ENCODE measurements at places on chromosomes 4 and X.

- DNase-seq, result no peak
Observed at GRCh38 chr4:80113615-80114014, 40.6 kb upstream of the ANTXR2 start.

DNA sequence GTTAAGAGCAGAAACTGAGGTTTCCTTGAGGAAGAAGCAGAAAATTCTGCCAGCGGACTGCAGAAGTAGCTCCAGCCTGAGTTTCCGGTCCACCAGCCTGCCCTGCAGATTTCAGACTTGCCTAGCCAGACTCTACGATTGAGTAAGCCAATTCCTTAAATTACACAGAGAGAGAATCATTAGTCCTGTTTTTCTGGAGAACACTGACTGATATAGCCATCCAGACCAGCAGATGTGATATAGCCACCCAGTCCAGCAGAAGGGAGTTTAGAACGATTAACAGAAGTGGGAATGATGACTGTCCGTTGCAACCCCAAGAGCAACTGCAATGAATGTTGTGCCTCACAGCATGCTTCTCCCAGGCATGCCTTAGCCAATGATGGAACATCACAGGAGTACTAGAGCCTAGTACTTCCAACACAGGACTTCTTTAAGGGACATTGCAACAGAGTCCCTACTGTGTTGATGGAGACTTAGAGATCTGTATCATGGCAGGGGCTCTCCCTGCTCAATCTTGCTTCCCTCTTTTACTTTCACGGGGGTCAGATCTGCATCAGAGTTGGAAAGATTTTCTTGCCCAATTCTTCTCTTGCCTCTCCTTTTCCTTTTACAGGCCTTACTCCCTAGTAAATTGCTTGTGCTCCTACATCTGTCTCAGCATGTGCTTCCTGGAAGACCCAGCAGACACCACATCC is 264.6 kb upstream of the CLNK start:
- DNase-seq, result no peak

DNA sequence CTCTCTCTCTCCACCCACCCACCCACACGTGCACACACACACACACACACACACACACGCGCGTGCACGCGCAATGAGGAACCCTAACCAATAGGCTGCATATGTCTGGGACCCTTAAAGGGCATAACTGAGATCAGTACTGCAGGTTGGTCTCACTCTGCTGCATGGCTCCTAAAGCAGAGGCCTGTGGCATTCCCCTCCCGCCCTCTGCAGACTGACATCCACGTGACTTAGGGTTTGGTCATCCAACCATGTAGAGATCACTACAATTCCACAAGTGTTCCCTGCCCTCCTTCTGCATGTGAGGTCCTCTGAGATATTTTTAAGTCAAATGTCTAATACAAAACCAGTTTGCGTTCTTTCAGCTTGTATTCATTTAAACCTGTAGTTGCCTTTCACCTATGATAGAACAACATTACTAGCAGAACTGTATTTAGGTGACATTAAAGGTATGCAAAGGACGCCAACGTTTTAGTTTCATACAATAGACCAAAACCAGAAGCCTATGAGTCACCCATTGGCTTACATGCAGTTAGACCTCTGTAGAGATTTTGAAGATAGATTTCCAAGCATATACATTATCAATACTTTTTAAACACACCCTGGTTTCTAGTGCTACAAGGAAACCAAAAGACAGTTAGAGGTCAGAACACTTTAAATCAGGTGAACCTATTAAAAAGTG is 10.1 kb downstream of the XAGE5 start:
- DNase-seq, result no peak

GRCh38 chrX:50333308-50333707 is 128.7 kb downstream of the CCNB3 start:
- no peak for DNase-seq

GRCh38 chr4:173318240-173318639 is 15.9 kb downstream of the HMGB2 start:
- no peak for DNase-seq

DNA sequence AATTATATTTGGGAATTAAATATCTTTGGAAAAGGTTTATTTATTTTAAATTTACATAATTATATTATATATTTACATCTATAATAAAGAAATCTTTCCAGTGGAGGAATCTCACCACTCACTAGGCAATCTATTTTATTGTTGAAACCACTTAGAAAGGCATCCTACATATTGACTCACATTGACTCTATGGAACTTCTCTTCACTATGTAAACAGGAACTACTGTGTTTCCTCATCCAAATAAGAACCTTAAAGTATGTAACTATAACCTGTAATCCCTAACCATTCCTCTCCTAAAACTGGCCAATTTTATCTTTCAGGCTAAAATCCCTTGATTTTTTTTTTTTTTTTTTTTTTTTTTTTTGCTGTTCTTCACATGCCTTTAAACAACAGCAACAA is 268.7 kb downstream of the MAPK10 start:
- no peak for DNase-seq

- no peak for DNase-seq
Observed at GRCh38 chrX:74421036-74421739, at the start of gene SLC16A2. Gene SLC16A2, plus strand, starts transcription at chrX:74421493. Its CDS starts 145 bp downstream, at chrX:74421638.

DNA sequence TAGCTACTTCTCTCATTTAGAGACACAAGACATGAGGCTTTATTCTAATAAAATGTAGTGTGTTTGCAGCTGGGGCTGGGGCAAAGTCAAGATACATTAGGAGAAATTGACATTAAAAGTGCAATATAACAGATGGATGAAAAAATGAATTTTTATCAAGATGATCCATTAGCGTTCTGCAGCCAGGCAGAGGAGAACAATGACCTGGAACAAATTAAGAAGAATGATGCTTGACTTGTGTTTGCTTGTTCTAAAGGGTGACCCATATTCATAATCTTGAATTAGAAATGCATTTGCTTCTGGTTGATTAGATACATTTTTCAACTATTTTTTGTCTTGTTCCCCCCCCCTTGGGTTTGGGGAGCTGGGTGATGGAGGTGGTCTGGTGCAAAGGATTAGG is 439.5 kb upstream of the BOD1L1 start:
- no peak for DNase-seq

GRCh38 chrX:41480508-41481260 is 33.5 kb downstream of the NYX start:
- DNase-seq, result no peak

DNA sequence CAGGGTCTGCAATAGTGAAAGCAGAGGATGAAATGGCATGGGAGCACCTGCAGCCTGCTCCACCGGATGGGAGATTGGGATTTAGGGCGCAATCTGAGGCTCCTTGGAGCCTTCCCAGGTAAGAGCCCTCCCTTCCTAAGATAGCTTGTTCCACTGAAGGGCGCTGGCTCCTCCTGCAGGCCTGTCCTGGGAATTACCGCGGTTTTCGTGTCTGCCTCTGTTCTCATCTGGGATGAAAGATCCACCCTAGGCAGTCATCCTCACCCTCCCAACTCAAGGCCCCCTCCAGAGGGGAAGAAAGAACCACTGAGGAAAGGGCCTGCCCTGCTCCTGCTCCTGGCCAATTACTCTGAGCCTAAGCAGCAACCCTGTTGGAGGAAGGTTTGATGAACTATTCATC is 547.5 kb downstream of the SMARCA1 start:
- no peak for DNase-seq

GRCh38 chrX:136783159-136783558 is 2.4 kb upstream of the ARHGEF6 start:
- no peak for DNase-seq

GRCh38 chr4:132992686-132993085 is 156.4 kb upstream of the PCDH10 start:
- no peak for DNase-seq

DNA sequence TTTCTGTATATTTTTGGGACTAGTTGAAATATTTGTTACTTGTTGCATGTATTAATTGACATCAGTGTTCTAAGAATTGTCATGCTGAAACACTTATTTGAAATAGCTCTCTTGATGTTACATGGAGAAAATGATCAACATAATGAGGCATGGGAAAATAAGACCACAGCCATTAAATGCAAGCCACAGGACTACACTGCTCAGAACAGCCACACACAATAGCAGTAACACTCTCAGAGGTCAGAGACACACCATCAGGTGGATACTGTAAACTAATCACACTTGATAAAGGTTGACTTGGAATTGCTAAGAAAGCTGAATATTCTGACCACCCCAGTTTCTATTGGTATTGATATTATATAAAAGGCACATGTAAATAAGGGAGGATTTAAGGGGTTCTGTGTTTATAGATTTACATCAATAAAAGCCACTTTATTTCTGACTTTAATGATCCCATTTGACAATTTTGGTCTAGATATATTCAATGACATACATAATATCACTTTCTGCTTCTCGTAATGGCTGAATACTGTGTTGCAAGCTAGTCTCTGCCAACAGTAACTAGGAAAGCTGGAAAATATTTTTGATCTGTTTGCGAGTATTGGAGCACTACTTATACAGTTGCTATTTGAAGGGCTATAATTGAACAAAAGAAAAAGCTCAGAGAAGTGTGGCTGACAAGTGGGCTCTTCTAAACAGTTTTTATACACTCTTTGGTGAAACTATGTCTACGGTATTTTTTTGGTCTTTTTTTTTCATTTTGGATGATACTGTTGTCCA is 876.5 kb upstream of the INTU start:
- no peak for DNase-seq

DNA sequence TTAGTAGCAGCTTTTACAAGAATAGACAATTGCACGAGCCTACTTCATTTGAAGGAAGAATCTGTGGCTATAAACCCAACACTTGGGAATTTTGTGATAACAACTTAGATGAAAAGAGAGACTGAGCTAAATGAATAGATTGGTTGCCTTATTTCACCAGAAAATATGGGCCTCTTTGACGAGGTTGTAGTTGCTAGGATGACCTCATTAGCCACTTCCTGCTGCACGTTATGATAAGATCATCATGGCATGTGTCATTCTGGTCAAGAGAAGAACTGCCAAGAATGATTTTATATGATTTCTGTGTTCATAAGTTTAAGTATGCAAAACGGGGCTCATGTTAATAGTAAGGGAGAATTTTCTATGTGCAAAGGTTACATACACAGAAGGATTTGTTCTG is 321.9 kb upstream of the GIMD1 start:
- DNase-seq, result no peak

- DNase-seq, result no peak
Observed at GRCh38 chrX:64350047-64350446, 45.2 kb downstream of the MTMR8 start.

DNA sequence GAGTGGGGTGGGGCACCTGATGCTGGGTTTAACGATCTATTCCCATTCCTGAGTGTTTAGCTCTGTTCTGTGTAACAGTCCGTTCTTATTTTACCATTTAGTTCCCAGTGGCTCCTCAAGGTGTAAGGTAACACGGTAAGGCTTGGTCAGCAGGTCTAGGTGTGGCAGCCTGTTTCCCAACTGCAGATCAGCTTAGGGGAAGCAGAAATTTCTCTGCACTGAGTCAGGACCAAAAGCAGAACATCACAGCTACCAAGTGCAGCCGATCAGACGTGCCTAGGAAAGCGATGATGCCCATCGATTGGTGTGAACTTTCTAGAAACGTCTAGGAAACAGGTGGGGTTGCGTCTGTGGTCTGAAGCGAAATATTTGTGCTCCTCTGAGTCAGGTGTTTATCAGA is 240.1 kb downstream of the STIM2 start:
- no peak for DNase-seq

DNA sequence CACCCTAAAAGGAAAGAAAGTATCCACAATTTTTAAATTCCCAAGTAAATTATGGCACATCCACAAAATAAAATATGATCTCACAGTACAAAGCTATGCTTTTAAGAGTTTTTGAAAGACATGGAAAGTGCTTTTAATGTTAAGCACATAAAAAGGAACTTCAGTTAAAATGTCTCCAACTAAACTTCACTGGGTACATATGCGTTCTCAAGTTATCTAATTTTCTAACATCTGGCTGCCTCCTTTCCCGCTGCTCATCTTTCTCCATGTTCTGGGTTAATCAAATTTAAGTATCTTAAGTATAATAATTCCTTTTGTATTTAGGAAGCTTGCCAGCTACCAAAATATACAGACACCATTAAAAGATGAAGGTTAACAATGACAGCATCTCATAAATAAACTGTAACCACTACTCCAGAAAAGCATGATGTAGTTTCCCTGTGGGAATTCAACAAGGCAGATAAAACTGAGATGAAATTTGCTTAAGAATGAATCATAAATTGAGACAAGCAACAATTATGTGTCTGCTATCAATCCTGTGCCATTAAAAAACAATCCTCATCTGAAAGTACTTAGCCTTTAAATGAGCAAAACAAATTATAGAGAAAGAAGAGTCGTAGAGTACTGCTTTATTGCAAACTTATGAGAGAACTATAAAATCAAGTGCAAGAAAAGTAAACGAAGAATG is 25.1 kb downstream of the PRSS12 start:
- DNase-seq, result no peak

GRCh38 chr4:83504503-83504902 is 19.6 kb upstream of the ABRAXAS1 start:
- DNase-seq, result no peak

GRCh38 chr4:169341490-169341889 is 70.7 kb upstream of the SH3RF1 start:
- DNase-seq, result no peak

DNA sequence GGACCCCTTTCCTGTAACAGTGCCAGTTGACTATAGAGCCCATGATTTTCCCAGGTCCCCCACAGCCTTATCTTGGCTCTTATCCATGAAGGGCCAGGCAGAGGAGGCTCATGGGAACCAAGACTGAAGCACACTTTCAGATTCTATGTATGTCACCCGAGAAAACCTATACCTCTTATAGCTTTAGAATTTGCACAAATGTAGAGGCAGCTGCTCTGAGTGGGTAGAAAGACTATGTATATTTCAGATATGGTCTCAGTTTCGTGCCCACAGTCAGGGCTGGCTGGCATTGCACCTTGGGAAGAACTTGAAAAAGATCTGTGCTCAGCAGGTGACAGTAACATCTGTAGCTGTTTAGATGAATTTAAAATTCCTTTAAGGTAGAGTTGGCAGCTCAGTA is 8.3 kb upstream of the LNX1 start:
- no peak for DNase-seq

DNA sequence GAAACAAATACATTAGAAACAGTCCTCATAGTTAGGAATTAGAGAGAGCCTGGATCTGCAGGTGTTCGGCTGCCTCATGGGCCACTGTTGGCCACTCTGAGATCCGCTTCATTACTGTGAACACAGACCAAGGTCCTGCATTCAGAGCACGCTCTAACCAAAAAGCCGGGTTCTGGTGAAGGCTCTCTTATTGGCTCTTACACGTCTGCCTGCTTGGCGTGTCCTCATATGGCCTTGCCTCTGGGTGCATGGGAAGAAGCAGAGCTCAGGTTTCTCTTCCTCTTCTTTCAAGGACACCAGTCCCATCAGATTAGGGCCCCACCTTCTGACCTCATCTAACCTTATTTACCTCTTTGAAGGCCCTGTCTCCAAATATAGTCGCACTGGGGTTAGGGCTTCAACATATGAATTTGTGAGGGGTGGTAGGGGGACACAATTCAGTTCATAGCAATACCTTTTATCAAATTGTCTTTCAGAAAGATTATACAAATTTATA is 37.1 kb upstream of the ELF2 start:
- no peak for DNase-seq

Data from stimulated activated CD4-positive, alpha-beta T cell treated with anti-CD3 and anti-CD28 coated beads, Interleukin-4, amount 100 ng/mL, for 48 hours (primary cell).